ENCODE measurements at places on chromosomes 6 and 20.

DNA sequence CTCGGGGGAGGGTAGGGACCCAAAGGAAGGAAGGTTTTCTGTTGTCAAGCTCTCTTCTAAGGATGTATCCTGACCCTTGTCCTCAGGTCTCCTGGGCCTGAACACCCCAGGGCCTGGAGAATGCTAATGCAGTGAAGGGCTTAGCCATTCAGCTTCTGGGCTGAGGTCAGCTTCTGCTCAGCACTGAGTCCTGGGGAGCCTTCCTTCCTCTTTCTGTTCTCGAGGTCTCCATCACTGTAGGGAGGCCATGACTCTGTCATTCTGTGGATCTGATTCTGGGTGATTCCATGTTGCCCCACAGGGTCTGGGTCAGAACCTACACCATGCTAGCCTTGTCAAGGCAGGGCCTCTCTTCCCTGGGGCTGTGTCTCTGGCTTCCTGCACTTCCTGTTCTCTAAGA lies 712.7 kb downstream of the DHX35 start:
- DNase-seq = no peak

- DNase-seq = peak; percentile 10
Measured at GRCh38 chr6:153210083-153210482, 79.0 kb upstream of the RGS17 start.

DNA sequence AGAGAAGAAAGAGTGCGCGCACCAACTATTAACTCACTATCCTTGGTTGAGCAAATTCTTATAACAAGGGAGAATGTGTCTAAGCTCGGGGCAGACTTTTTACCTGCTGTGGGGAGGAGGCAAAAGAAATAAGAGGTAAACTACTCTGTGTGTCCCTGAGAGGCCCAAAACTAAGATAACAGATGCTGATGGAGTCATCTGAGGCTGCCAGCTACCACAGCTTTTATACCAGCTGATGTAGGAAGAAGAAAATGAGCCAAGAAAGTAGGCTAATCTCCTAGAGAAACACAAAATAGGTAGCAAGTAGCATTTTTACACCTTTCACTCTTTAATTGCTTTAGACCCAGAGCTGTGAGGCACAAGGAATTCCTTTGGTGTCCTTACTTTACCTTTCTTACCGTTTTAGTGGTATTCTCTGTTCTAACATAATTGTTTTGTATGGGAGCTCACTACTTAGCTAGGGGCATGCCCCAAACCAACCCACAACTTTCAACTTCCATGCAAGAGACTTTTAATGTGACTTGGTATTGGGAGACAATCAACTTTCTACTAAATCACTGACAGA lies 27.8 kb upstream of the PIM1 start:
- DNase-seq = no peak

- DNase-seq = no peak
Measured at GRCh38 chr6:37362101-37362828, 8.5 kb downstream of the RNF8 start.

GRCh38 chr20:9081423-9081966 lies 12.6 kb downstream of the PLCB4 start:
- no peak for DNase-seq

- no peak for DNase-seq
Measured at GRCh38 chr6:89689732-89690131, 51.2 kb upstream of the LYRM2 start.

All from CD4-positive, alpha-beta T cell treated with Interleukin-17A for 1 hour (primary cell).